ENCODE measurements at places on chromosomes 5 and 9.

- no peak for DNase-seq
These were observed 5.1 kb upstream of the RAB14 start for GRCh38 chr9:121206516-121207370.

DNA sequence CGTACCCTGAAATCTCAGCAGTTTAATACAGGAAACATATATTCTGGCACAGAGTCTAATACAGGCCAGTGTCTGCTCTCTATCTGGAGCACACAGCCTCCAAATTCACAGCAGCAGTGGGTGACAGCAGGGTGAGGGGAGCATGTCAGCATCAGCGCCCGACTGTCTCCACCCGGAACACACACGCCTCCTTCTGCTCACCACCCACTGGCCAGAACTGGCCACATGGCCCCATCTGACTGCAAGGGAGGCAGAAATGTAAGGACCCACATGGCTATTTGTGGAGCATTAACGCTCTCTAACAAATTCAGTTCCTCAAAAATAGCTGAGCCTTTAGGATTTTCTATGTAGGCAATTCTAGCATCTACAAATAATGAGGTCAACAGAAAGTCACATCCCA, 24.6 kb downstream of the UBE2QL1 start:
- no peak for DNase-seq

GRCh38 chr5:1873243-1873959, 9.3 kb downstream of the IRX4 start:
- no peak for DNase-seq

DNA sequence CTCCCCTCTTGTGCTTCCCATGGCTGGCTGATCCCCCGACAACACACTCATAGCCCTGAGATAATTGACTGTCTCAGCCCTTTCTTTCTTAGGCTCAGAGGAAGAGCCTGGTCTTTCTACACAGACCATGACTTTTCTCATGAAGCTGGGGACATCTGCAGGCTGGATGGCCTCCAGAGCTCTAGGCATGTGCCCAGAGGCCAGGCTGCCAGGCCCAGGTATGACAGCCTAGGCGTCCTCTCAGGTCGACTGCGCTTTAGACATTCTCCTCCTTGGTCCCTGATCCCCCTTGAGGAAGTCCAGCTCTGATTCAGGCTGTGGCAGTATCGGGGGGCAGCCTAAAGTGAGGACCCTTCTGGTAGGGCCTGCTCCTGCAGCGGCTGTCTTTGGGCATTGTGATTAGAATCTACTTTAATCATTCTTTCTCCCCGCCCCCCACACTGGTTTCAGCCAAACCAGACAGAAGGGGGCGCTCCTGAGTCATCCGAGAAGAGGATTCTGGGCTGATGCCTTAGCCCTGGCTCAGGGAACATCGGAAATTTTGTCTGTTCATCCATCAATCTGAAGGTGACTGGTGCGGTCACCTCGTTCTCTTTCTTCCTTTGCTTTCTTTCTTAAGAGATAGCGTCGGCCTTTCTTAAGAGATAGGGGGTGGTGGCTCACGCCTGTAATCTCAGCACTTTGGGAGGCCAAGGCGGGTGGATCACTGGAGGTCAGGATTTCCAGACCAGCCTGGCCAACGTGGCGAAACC, 66.5 kb upstream of the HSPA9 start:
- no peak for DNase-seq

DNA sequence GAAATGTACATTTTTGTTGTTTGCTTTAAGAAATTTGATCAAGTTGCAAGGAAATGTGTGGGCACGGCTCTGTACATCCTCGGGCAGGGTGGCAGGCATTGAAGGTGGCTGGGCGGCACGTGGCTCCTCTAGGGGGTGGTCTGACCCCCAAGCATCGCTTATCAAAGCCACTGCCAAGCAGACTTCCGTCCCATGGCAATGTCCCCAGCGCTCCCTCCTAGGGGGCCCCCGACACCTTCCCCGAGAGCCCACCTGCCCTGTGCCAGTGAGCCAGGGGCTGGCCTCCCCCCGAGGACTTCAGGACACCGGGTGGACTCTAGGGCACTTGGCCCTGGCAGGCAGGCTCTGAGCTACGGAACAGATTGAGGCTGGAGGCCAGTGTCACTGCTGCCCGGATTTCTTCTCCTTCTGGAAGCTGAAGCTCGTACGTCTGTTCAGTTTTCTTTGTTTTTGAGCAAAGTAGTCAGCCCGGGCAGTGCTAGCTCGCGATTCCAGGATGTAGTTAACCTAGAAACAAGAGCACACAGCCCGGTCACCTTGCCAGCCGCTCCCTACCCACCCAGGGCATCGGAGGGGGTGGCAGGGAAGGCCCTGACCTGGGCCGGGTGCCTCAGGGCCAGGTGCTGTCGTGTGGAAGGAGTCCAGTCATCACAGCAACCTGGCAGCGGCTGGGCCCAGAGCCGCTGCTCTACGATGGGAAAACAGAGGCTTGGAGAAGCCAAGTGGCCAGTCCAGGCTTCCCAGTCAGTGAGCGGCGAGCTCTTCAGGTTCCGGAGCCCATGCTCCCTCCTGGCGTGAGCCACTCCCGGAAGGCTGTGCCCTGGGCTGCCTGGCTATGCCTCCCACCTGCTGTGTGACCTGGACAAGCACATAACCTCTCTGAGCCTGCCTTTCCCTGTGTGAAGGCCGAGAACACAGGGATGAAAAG, 177.1 kb downstream of the GAPVD1 start:
- DNase-seq = no peak

DNA sequence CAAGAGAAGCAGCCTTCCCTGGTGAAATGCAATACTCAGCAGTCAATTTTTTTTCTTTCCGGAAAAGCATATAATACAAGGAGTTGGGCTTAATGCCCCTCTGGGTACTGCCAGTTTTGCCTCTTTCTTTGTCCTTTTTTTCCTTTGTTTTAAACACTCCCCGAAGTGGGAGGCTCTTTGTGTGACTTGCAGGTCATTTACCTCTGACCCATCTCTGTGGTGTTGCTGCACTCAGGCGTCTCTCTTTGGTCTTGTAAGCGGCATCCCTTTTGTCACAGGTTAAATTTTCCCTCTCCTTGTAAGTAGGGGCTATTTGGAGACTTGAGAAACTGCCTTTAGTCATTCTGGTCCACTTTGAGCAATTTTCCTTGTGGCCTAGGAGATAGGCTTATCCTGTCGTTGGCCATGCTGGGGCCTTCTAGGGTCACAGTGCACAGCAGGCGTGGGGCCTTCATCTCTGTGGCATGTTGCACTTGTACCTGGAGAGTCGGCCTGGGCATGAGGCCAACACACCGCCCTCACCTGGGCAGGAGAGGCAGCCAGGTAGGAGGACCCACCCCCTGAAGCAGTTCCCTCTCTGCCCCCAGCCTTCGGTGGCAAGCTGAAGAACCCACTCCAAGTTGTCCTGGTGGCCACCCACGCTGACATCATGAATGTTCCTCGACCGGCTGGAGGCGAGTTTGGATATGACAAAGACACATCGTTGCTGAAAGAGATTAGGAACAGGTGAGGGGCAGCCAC, 27.7 kb upstream of the CTSL start:
- DNase-seq = no peak

GRCh38 chr9:123562844-123563346, 206.9 kb downstream of the CRB2 start:
- no peak for DNase-seq

DNA sequence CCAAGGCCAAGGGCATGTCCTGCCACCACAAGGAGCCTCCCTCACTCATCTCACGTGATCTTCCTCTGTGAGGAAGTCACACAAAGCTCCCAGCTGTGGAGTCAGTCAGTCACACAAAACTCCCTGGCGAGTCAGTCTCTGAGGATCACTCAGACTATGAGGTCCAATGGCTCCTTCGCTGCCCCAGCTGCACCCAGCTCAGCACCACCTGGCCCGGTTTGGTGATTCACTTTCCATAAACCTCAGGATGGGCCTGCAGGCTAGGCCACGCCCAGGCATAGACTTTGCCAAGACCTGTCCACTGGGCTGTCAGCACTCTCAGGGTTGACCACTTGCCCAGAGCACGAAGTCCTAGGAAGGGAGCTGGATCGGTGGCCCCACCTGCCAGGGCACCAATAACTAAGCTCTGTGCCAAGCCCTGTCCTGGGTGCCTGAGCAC, 233.8 kb downstream of the HSPA4 start:
- peak; percentile 28 for DNase-seq

DNA sequence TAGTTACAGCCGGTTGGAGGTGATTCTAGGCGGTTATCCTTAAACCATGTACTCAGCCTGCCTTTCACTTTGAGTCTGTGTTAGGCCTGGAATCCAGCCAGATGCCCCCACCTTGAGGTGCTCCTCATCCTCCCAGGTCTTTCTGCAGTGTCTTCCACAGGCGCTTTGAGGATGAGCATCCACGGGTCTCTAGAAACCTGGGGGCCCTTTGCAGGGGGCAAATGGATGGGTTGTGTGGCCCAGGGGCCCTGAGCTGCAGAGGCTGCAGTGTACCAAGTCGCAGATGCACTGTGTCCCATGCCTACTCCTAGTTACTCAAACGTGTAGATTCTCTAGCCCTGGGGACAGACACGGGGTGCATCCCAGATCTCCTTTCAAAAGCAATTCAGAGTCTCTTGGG, 242.1 kb upstream of the IRX1 start:
- no peak for DNase-seq

DNA sequence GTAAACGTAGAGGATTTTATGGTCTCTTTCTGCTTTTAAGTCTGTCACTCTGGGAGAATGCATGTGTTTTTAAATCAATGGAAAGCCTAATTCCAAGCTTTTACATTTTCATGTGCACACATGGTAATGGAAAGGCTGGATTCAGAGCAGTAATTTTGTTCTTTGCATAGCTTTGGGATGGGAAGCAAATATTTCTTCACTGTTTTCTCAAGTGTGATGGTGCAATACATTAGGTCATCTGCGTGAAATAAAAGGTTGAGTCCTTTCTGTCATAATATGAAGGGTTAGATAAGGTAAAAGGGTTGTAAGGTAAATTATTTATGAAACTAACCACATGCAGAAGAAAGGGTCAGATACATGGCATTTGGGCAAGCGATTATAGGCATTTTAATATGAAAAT, 88.2 kb upstream of the NR3C1 start:
- DNase-seq = no peak

GRCh38 chr5:9500625-9501024, 45.2 kb downstream of the SEMA5A start:
- no peak for DNase-seq

- no peak for DNase-seq
These were observed 17.8 kb upstream of the RAB3C start for GRCh38 chr5:58565033-58565432.

DNA sequence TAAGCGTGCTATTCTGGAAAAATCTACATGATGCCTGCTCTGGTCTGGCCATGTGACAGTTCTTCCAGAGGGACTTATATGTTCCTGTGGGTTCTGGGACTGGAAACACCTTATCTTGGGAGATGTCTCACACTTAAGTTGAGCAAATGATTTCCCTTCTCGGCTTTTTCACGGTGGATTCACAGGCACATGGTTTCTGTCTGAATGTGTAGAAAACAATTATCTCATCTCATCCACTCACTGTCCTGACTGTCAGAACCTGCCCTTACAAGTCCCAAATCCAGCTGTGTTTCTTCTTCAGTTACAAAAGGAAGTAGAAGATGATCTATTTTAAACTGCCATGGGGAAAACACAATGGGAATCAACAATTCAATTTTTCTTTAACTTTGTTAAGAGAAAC, 184.0 kb downstream of the SYK start:
- no peak for DNase-seq

DNA sequence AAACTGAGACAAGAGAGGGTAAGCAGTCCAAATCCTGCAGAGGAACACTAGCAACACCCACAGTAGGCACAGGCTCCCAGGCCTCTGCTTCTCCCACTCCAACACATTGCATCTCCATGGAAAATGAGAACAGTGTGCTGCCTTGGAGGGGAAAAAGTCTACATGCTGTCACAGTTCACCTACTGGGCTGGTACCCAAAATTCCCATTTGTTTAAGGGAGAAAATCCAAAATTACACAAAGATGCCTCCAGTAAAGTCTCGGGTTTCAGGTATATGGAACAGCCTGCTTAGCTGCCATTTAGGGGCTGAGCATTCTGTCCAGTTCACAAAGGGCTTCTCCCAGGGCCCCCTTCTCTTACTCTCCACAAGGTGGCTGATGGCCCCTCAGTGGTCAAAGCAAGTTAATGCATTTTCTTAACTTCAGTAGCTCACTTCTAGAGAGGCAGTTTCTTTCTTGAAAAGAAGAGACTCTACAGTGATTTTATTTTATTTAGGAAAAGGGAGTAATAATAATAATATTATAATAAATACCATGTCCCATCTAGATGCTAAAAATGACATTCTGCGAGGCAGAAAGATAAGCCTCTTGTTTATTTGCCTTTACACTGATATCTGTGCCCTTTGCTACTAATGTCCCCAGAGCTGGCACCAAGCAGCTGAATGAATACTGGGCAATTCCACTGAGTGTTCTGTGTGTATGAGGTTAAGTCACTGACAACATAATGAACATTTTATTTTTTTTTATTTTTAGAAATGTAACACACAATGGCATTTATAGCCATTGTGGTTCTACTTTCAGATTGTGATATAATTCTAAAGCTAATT, 89.4 kb downstream of the RGS7BP start:
- no peak for DNase-seq

GRCh38 chr5:147340941-147341340, 106.1 kb downstream of the STK32A start:
- DNase-seq = no peak

DNA sequence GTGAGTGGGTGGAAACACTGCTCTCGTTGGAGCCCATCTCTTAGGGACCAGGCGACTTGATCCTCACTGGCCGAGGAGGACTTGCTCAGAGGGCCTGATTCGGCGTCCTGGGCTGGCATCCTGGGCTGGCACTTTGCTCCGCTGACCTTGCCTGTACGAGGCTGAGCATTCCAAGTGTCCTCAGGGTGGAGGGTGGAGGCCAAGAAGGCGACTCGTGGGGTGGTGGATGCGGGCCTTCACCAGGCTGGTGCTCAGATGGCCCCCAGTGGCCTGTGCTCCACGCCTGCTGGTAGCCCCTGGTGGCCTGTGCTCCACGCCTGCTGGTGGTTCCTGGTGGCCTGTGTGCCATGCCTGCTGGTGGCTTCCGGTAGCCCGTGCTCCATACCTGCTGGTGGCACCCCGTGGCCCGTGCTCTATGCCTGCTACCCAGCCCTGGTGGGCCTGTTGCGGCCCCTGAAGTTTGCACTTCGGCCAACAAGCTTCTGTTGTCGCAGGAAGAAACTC, 42.9 kb downstream of the PHF2 start:
- no peak for DNase-seq

DNA sequence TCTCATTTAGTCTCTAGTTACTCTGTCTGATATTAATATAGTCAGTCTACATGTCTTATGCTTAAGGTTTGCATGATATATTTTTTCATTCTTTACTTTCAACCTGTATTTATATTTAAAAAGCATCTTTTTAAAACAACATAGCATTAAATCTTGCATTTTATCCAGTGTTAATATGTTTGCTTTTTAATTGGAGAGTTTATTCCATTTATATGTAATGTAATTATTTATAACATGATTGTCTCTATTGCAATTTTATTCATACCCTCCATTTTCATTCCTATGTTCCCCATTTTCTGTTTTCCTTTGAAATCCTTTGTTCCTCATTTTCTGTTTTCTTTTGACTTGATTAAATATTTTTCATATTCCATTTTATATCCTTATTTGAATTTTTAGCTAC, 13.3 kb downstream of the PCDHB15 start:
- DNase-seq = no peak

- no peak for DNase-seq
These were observed 139.1 kb upstream of the STK32A start for GRCh38 chr5:147095740-147096139.

Data from breast epithelium (tissue), 4 donors.